ENCODE measurements at places on chromosomes 7 and 10.

GRCh38 chr10:69213591-69214311, 6.4 kb upstream of the HKDC1 start:
- no peak for DNase-seq

DNA sequence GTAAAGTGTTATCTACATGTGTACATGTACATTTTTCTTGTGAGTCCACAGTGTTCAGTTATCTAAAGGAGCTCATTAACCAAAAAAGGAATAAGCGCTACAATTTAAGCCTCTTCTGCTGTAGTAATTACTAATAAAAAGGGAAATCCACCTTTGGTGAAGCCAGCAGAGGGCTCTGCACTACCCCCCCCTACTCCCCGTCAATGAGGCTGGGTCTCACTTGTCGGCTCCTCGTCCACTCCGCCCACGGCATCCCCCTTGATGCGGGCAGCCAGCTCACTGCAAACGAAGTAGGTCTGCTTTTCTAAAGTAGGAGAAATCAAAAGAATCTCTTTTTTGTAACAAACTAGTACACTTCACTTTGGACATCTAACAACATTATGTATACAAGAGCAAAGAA, 4.7 kb upstream of the WASHC2A start:
- DNase-seq = no peak

DNA sequence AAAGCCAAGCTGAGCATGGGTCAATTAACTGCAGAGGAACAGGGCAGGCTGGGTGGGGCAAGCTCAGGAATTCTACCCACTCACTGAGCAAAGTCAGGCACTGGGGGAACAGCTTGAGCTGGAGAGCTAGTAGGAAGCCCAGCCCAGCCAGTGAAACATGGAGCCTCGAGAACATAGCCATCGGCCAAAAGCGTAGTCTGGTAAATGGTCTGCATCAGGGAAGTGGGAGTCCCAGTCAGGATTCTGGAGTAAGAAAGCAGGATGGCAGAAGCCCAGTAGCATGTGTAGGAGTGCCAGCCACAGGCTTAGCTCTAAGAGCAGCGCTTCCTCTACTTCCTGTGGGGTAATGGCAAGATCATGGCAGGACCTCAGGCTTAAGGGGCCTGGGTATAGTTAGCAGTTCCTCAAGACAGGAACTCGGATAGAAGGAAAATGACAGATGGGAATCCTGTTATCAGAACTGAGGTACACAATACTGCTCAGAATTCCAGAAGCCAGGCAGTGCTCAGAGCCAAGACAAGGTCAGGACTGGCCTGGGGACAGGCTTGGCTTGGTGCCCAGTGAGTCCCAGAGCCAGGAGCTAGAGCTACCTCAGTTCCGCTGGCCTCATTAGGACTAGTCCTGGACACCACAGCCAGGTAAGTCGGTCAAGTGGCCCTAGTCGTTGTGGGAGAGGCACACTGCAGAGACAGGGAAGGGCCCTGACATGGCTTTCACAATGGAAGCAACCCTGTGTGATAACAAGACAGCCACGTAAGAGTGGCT, 65.4 kb upstream of the MXI1 start:
- no peak for DNase-seq

GRCh38 chr10:6643962-6644361, 63.9 kb upstream of the PRKCQ start:
- no peak for DNase-seq

DNA sequence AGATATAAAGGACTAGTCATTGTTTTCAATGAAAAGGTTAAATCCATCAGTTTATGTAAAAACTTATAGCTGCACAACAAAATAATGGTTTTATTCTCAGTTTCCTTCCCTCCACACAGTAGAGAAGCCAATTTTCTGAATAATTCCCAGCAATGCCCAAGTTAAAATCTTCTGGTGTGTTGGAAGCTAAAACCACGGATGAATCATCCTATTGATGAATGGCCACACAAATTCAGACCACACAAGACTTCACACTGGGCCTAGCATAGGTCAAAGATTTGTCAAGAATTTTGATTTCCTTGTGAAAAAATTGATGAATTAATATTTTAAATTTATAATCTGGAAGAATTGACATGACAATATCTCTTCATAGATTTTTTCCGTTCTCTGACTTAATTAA, 617.6 kb downstream of the INHBA start:
- no peak for DNase-seq

GRCh38 chr10:58642916-58643428, 130.3 kb downstream of the BICC1 start:
- DNase-seq = no peak

DNA sequence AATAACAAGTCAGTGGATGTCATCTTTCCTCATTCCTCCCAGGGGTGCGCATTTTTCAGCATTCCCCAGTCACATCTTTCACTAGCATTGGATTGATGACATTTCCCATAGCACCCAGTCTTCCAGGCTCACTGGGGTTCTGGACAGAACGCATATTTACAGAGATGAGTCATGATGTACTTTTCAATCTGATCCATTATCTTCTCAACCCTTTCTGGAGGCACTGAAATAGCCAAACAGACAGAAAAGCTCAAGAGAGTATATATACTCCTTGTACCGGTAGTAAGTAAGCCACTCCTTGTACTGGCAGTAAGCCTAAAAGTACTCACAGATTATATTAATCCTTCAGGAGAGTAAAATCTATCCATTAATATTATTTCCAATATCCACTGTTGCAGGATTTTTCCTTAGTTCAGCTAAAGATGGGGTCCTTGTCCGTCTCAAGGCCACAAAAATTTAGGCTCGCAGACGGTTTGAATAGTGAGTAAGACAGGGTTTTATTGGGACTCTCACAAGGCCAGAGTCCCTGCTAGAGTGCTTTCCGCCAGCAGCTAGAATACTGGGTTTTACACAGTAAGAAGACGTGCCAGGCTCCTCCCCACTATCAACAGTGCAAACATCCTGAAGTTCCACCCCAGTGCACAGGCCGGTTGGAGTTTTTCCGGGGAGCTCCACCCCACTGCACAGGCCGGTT, 60.8 kb downstream of the MDH2 start:
- no peak for DNase-seq

GRCh38 chr10:98267894-98268693, at the start of gene LOXL4:
Gene LOXL4, minus strand, starts transcription at chr10:98268194. Its CDS starts 5,175 bp downstream, at chr10:98263019.
- DNase-seq = no peak

- DNase-seq = no peak
These were observed 102.0 kb upstream of the DKK1 start for GRCh38 chr10:52212062-52212461.

GRCh38 chr10:6400331-6400730, 179.7 kb downstream of the PRKCQ start:
- DNase-seq = no peak

GRCh38 chr10:12586741-12587140, 237.4 kb downstream of the CAMK1D start:
- no peak for DNase-seq

- no peak for DNase-seq
These were observed 422.4 kb downstream of the INHBA start for GRCh38 chr7:41280491-41280890.

DNA sequence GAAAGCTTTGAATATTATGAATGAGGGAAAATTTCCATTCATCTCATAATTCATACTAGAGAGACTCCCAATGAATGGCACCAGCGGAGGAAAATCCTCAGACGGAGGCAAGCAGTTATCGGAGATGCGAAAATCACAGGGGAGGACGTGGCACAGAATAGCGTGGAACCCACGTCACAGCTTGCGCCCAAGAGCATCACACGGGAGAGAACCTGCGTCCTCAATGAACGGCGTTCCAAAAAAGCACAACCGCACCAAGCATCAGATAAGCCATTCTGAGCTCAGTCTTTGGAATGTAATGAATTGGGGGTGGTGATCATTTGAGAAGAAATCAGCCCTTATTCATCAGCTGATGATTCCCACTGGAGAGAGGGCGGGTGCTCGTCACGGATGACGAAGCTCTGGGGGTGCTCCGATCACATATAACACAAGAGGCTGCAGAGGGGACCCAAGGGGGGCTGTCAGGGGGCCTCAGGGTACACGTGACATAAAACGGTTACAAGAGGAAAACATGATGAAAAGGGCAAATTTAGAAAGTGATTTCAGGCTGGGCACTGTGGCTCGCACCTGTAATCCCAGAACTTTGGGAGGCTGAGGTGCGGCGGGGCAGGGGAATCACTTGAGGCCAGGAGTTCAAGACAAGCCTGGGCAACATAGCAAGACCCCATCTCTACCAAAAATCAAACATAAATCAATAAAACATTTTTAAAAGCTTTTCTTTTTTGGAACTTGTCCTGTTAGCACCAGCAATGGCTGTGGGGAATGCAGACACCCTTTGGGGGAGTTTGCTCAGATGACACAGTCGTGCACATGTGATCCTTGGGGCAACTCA, 33.8 kb upstream of the FIS1 start:
- DNase-seq = no peak

DNA sequence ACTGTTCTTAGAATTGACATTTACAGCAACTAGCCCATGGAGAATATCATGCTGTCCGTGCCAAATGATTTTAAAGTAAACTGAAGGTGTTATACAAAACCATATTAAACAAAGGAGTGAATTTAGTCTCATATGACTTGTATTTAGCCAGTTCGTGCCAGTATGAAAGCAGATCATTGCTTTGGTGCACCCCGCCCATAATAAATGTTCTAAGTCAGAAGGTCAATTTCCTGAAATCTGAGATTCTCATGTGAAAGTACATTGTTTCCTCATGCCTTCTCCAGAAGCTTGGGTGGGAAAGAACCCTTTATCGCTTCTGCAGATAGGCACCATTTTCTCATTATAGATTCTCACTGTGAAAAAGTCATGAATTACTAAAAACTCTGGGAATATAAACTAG, 106.4 kb downstream of the CAMK1D start:
- DNase-seq = no peak

GRCh38 chr10:95280637-95281036, 10.2 kb downstream of the PDLIM1 start:
- no peak for DNase-seq

GRCh38 chr10:74047871-74048270, 50.0 kb downstream of the VCL start:
- peak; percentile 12 for DNase-seq

- no peak for DNase-seq
These were observed 225.9 kb downstream of the PAXIP1 start for GRCh38 chr7:154777023-154777422.

DNA sequence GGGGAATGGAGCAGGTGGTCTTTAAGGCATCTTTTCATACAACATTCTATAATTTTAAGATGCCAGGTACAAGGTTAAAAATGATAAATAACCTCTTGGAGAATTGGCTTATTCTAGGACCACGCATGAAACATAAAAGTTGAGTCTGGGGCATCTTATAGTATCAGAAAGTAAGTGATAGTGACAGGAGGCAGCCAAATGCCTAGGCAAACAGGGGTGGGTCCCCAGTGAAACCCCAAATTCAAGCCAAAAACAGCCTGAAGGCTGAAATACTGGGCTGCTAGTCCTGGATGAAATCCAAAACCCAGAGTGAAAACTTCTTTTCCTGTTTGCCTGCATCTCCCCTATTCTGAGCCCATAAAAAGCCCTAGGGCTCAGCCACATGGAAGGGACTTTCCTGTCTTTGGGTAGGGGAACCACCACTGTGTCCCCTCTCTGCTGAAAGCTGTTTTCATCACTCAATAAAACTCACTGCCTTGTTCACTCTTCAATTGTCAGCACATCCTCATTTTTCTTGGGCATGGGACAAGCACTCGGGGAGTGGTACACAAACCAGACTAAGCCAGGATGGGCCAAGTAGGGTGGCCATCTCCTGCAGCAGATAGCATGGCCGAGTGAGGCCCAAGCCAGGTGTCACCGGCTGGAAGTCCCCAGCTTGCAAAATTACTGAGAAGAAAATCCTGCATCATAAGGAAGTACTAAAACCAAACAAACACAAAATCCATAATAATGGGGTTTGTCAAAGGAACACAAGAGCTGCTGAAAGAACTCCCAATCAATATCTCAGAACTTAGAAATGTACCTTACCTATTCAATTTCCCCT, 241.6 kb upstream of the GALNT17 start:
- DNase-seq = no peak
